Stimulated activated CD8-positive, alpha-beta memory T cell treated with anti-CD3 and anti-CD28 coated beads, Interleukin-2, amount 100 ng/mL, for 1 hour (primary cell): ENCODE measurements at places on chromosomes 12 and 14.

DNA sequence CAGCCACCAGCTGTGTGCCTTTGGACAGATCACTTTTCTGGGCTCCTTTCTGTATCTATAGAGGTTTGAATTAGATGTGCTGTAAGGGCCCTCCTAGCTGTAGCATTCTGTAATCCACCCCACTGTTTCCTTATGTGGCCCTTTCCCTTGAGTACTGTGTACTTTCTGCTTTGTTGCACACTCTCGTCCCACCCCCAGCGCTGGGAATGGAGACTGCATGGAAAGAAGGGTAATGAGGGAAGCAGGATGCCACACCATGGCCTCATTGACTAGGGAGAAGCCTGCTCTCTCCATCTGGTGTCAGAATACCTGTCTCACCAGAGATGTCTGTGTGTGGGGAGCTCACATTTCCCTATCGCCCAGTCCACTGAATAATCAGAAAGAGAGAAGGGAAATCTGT lies 13.6 kb upstream of the GALNT16 start:
- no peak for DNase-seq

- no peak for DNase-seq
These were observed 32.1 kb downstream of the DEPDC4 start for GRCh38 chr12:100234591-100235304.

DNA sequence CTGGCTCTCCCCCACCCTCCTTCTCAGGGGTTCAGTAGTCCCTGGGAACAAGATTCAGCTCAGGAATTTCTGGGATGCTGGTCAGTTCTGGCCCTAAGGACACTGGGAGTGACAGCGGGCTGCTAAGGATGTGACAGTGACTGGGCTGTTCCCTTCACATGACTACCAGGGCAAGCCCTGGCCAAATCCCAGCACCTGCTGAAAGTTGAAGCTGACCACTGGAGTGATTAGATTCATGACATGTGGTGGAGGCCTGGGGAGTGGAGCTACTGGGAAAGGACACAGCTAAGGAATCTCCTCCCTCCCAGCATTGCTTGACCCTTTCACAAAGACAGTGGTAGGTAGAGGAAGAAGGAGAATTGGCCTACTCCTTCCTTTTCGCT lies 204.9 kb downstream of the DAD1 start:
- DNase-seq = no peak

- peak; percentile 93 for DNase-seq
These were observed 25.4 kb downstream of the ZBTB42 start for GRCh38 chr14:104826189-104826860.

GRCh38 chr12:90970471-90970870 lies 15.5 kb upstream of the CCER1 start:
- no peak for DNase-seq

GRCh38 chr12:124774462-124775167 lies 89.0 kb downstream of the SCARB1 start:
- DNase-seq = no peak
